Kidney capillary endothelial cell (primary cell): ENCODE measurements at places on chromosomes 12 and 14.

GRCh38 chr14:53620317-53620716, 336.3 kb downstream of the BMP4 start:
- DNase-seq = no peak

DNA sequence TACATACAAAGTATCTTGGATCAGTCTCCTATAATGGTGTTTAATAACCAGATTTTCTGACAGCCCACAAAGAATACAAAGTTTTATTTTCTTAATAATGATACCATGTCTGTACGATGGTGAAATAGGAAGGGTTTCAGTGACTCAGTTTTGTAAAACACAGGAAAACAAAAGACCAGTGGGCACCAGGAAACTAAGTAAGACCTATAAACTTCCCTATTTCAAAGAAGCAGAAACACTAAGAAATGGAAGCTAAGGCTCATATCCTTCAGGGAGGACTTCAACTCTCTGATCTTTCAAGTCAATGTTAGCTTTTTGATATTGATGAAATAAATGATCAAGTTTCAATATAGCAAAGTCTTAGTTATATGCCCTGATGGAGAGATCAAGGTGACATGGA, 196.0 kb downstream of the DUSP6 start:
- DNase-seq = peak; percentile 46

DNA sequence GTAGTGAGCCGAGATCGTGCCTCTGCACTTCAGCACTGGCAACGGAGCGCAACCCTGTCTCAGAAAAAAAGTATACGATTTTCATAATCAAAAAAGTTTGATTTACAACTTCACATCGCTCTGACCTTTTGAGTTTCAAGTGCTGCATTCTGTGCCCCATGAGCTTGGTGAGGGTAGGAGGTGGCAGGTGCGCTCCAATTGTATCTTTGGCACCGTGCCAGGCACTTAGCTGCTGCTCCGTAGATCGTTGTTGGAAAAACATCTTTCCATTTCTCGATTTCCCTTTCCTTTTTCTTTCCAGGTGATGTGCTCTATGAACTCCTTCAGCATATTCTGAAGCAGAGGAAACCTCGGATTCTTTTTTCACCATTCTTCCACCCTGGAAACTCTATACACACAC, 203.7 kb downstream of the ETV6 start:
- DNase-seq = no peak

DNA sequence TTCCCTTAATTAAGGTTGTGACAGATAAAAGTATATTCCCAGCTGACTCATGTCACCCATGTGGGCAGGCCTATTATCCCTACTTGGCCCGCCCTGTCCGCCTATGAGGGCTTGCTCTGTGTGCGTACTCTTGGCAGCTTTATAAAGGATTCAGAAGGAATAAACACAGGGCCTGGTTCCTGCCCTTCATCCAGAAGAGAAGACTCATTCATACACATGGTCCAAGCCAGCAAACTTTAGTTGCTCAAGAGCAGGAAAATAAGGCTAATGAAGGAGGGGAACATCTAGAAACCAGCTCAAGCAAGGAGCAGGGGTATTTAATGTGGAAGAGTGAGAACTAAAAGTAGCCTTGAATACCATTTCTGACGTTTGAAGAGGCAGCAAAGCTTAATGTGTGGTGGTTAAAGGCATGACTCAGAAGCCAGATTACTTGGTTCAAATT, 141.9 kb downstream of the CRADD start:
- no peak for DNase-seq

GRCh38 chr14:32417956-32418552, 89.0 kb downstream of the AKAP6 start:
- DNase-seq = peak; percentile 95

GRCh38 chr14:77436042-77436441, 12.7 kb upstream of the NOXRED1 start:
- peak; percentile 9 for DNase-seq

DNA sequence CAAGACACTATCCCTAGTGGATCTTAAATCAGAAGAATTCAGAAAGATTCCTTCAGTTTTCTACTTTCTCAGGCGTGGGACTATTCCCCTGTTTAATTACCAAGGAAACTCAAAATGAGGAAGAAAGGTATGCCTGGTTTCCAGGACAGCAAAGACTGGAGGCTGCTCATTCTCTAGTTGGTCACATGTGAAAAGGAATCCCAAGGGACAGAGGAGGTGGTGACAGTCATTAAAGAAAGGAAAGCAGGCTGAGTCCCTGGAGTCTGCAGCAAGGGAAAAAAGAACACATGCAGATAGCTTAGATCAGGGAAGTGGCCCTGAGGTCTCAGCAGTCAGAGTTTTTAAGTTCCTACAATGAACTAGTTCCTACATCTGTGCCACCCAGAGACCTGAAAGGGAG, 165.4 kb upstream of the CCDC198 start:
- DNase-seq = no peak

GRCh38 chr14:22666203-22666893, 22.2 kb upstream of the OR6J1 start:
- DNase-seq = no peak

DNA sequence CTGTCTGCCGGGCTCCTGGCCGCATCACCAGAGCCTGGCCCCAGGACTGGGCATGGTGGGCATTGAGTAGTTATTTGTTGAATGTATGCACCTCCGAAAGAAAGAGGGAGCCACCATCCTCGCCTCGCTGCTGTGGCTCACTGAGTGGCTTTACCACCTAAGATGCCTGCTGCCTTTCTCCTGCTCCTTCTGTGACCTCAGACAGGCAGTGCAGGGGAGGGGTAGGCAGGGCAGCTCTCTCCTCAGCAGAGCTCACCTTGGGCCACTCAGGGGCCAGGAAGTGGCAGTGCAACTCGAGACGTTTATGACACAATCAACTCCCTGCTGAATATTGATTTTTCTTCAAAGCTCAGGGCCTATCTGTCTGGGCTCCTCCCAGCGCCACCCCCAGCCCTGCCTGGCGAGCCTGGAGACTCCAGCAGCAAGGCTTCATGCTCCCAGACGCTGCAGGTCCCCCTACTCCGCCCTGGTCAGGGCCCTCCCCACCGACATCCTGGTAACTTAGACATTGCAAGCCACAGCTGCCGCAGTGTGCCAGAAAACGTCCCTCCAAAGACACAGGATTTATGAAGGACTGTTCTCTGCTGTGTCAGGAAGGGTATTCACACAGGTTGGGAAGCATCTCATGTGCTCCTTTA, 84.3 kb upstream of the DIO3 start:
- DNase-seq = no peak

- DNase-seq = no peak
Measured at GRCh38 chr12:69417741-69418167, 52.4 kb upstream of the FRS2 start.

GRCh38 chr12:57069523-57069922, 9.1 kb downstream of the NEMP1 start:
- peak; percentile 67 for DNase-seq

DNA sequence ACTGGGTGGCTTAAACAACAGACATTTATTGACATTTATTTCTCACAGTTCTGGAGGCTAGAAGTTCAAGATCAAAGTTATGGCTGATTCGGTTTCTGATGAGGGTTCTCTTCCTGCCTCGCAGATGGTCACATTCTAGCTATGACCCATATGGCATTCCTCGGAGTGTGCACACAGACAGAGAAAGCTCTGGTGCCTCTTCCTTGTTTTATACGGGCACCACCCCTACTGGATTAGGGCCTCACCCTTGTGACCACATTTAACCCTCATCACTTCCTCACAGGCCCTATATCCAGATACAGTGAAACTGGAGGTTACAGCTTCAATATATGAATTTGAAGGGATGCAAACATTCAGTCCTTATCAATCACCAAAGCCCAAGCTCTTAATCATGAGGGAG, 77.0 kb upstream of the OVCH1 start:
- no peak for DNase-seq

DNA sequence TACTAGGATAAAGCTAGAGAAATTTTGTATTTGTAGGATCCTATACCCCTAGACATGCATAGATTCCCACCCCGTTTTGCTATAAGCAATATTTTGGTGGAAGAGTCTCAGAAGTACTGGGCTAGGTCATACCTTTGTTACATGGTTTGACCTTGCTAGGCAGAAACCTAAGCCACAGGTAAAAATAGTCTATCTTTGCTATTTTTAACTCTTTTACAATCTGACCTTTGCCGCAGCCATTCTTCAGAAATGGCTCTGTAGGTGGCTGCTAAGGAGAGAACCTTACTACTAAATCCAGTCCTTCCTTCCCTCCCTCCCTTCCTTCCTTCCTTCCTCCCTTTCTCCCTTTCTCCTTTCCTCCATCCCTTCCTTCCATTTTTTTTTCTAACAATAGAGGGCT, 242.9 kb upstream of the SEL1L start:
- DNase-seq = no peak

DNA sequence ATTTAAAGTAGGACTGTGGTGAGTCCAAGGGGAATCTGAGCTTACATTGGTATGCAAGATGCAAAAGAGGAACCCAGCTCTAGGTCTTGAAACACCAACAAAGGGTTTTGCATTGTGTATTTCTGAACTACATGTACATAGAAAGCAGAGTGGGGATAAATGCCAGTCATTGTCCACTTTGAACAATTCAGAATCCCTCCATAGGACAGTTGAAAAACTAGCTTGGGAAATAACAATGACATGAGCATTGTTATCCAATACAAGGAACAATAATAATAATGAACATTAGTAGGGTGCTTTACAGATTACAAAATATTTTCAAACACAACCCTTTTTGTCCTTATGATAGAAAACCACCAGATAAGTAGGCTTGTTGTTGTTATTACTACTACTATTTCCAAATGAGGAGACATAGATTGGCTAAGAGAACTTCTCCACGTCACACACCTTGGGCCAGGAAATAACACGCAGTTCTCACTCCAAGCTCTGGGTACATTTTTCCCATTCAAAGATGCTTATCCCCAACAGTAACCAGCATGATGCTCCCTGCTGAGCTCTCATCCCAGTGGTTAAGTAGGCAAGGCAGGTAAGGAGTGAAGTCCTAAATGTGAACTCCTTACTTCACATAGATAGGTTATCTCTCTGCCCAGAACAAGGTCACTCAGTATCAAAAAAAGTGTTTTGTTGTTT, 51.7 kb upstream of the RASSF8 start:
- no peak for DNase-seq

DNA sequence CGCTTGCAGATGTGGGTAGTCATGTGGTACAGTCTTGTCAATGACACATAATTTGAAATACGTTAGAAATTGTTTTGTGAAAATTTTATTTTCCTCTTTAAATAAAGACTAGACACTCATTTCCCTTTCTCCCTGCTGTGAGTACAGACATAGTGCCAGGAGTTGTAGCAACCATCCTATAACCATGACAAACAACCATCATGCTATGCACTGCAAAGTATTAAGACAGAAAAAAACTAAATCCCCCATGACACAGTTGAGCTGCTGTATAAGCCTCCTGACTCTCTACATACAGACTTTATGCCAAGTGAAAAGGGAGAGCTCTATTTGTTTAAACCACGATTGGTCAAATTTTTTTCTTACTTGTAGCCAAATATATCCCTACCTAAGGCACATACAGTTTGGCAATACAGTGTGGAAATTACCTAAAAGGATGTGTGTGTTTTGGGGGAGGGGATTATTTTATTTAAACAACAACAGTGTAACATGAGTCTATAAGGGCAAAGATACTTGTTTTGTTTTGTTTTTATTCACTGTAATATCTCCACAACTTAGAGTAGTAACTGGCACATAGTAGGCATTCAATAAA, 45.0 kb upstream of the KRR1 start:
- no peak for DNase-seq

DNA sequence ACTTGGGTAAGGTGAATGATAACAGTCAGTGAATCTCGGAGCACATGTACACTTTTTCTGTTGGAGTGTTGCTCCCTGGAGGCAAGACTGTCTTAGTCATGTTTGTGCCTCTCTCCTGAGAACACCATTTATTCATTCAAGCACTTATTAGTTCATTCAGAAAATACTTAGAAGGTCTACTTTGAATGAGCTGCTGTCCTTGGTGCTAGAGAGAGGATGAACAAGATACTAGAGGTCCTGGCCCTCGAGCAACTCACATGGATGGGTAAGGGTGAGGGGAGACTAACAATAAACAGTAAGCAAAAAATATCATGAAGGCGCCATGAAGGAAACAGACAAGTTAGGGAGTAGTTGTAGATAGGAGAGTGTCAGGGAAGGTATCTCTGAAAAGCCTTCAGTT, 17.1 kb upstream of the SAMD4A start:
- DNase-seq = no peak

DNA sequence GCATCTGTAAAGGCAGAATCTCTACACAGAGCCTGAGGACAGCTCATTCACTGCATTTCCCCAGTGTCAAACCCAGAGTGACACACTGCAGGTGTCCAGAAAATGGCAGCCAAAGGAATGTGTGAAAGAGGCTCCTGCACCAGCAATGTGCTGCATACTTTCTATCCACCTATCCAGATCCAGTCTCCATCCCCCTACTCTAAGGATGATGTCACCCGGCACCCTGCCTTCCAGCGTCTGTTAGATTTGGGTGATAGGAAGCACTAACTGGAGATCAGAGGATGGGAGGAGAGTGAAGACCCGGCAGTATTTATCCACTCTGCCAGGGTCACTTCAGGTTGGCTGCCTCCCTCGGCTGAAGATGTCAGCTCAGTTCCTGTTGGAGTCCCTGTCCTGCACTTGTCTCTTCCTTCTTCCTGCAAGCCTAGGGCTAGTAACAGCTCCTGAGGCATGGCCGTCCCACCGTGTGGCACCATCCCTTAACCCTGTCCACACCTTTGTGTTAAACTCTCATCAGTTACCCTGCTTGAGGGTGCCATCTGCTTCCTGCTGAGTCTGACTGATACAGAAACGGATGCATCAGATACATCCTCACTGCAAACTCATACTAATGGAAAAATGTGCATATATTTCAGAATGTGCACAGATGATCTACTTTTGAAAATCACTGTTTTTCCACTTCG, 13.0 kb upstream of the GPR68 start:
- no peak for DNase-seq

GRCh38 chr12:70671698-70672097, 34.5 kb upstream of the PTPRB start:
- no peak for DNase-seq

DNA sequence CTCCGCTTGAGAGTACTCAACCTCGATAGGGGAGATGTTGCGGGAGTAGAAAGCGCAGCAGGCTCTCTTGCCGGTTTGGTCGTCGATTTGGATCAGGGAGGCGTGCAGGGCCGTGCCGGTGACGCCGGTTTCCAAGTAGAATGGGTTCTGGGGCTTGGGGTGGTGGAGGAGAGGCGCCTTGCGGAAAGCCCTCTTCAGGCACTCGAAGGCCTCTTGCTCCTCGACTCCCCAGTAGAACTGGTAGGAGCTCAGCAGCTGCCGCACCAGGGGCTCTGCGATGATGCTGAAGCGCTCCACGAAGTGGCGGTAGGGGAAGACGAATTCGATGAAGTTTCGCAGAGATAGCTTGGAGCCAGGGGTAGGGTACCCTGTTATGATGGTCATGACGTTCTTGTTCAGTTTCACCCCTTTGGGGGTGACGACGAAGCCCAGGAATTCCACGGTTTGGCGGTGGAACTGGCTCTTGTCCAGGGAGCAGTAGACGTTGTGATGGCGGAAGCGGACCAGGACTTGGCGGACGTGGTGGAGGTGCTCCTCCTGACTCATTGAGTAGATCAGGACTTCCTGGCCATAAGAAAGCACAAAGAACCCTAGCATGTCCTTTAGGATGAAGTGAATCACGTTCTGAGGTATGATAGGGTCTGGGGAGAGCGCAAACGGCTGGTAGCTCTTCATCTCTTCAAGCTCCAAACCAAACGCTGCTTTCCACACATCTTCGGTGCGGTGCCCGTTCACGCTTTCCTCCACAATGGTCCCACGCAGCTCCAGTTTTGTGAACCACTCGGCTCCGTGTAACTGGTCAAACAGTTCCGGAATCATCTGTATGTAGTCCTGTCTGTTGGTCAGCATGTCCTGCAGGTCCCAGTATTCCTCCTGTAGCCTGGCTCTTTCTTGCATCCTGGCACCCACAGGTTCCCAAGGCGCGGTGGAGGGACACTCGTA, 21.2 kb downstream of the RTL1 start:
- no peak for DNase-seq
